ENCODE measurements at places on chromosomes 3 and 15. TPM values are rescaled to one million over a fixed set of nuclear protein-coding genes. Genes with fewer than 3 reads are reported as not detected.

RARB gene
- 10.4 TPM for total RNA-seq

FAM227B gene
- total RNA-seq = 0.98 TPM

USP19 gene
- 26.5 TPM for total RNA-seq

MASP1 gene
- total RNA-seq = not detected

CGGBP1 gene
- 37.9 TPM for total RNA-seq

NOX5 gene
- 0.24 TPM for total RNA-seq

CEMIP gene
- total RNA-seq = 1.5 TPM

Measured in A549 treated with CORT108297 at 1 μM for 4 hours (cell line).